Foreskin keratinocyte (primary cell): ENCODE measurements at places on chromosomes 12 and 14. TPM values are rescaled to one million over a fixed set of nuclear protein-coding genes. Genes with fewer than 3 reads are reported as not detected.

GRCh38 chr14:103545915-103546651 lies 16.4 kb downstream of the BAG5 start:
- DNase-seq = no peak

DNA sequence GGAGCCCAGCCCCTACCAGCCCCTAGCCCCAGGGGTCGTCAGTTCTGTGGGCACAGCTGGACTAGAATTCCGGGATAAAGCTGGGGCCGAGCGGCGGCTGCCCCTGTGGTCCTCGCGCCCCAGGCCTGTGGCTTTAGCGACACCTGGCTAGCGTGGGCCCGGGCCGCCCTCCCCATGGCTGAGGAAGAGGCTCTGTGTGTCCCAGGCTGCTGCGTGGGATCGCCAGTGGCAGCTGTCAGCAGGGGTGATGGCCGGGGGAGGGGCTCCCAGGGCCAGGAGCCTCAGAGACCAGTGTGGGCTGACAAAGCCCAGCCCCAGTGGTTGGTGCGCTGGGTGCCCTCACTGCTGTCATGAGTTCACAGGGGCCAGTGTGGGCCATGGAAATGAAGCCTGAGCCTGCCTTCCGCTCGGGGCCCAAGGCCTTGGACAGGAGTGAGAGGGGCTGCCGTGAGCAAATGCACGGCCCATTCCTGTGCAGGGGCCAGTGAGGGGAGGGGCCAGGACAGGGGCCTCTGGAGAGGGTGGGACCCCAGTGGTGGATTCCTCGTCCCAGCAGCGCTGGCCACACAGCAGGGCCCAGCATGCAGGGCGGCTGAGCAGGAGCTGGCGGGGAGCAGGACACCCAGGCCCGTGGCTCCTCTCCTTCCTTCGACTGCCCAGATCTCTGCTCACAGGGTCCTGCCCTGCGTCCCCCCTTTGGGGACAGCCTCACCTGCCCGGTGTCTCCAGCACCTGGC lies 11.4 kb downstream of the FBRSL1 start:
- DNase-seq = no peak

GRCh38 chr14:85762526-85762925 lies 232.6 kb downstream of the FLRT2 start:
- DNase-seq = no peak

- DNase-seq = no peak
Observed at GRCh38 chr14:84657911-84658310, 872.0 kb upstream of the FLRT2 start.

DNA sequence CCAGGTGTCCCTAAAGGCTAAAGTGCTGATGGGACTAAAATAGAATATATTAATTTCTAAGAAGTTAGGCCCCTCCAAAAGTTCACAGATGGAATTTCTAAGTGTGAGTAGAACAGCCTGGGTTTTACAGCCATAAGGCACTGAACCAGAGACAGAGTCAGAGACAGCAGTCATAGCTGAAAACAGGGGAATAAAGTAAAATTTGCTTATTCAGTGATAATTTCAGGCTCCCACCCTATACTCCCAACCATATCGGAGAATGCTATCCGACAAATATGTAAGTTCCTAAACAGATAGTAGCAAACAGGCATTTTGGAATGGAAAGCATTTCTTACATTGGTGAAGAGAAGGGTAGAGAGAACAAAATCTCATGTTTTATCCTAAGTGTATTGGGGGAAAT lies 45.3 kb downstream of the NAA25 start:
- DNase-seq = no peak

KRT73 gene
- polyA plus RNA-seq = not detected in 2 replicates

DIO3 gene
- polyA plus RNA-seq = not detected in 2 replicates

NKX2-8 gene
- not detected in 2 replicates for polyA plus RNA-seq
